ENCODE measurements at places on chromosomes 5 and 9.

GRCh38 chr5:15483351-15484097 is 16.5 kb upstream of the FBXL7 start:
- DNase-seq: no peak

DNA sequence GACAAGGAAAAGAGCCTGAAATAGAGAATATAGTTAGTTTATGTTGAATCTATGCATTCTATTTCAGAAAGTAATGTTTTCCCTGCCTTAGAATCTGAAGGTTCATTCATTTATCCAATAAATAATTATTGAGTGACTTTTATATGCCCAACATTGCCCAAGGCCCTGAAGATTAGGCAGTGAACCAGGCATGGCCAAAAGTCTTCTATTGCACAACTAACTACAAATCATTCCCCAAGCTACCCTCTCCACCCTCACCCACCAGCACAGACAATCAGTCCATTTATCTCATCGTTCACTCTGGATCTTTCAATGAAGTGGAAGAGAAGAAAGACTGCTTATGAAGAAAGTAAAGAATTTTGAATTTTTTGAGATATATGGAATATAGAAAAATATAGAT is 268.4 kb downstream of the PLK2 start:
- no peak for DNase-seq

GRCh38 chr5:54634089-54634488 is 116.5 kb downstream of the SNX18 start:
- DNase-seq: no peak

DNA sequence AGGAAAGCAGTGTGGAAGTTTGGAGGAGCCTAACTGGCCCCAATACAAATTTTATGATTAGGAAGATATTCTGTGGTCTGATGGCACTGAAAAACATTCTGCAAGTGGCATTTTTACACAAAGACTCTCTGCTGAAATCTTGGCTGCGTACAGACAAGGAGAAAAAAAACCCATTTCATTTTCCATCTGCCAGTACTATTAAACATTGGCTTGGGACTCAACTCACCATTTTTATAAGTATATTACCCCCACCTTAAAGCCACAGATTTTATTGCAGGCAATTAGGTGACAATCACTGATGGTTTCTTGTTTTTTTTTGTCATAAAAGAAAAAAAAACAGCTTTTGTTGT is 206.9 kb downstream of the PTTG1 start:
- DNase-seq: no peak

GRCh38 chr9:130034570-130034969 is 8.4 kb downstream of the FNBP1 start:
- DNase-seq: no peak

GRCh38 chr5:172646716-172647285 is 5.7 kb downstream of the NEURL1B start:
- DNase-seq: no peak

DNA sequence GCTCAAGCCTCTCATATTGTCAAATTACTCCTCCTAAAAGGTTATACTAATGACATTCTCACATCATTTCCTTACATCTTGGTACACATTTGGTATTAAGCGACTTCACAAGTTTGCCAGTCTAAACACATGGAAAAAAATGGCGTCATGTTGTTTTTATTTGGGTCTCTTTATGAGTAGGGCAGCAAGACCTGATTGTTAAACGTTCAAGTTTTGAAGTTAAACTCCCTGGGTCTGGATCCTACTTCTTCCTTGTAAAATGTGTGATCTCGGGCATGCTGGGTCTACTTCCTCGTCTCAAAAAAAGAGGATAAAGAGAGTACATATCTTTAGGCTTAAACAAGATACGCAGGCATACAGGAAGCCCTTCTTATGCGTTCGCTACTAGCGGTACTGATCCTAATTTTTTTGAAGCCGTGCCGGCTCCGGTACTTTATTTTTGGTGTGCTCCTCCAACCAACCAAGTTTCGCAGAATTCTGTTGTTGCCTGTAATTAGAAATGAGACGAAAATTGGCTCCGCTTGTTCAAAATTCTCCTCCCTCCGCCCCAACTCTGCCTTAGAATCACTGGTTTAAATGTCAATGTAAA is 596 bp upstream of the CDC37L1 start:
- no peak for DNase-seq

DNA sequence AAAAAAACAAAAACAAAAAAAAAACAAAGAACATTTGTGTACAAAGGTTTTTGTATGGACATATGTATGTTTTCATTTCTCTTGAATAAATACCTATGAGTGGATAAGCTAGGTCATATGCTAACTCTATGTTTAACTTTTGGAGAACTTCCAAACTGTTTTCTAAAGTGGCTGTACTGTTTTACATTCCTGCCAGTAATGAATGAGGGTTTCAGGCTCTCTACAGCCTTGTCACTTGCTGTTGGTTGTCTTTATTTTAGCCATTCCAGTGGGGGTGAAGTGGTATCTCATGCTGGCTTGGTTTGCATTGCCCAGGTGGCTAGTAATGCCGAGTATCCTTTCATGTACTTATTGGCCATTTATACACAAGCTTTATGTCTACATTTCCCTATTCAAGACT is 9.1 kb upstream of the TRIO start:
- DNase-seq: no peak

DNA sequence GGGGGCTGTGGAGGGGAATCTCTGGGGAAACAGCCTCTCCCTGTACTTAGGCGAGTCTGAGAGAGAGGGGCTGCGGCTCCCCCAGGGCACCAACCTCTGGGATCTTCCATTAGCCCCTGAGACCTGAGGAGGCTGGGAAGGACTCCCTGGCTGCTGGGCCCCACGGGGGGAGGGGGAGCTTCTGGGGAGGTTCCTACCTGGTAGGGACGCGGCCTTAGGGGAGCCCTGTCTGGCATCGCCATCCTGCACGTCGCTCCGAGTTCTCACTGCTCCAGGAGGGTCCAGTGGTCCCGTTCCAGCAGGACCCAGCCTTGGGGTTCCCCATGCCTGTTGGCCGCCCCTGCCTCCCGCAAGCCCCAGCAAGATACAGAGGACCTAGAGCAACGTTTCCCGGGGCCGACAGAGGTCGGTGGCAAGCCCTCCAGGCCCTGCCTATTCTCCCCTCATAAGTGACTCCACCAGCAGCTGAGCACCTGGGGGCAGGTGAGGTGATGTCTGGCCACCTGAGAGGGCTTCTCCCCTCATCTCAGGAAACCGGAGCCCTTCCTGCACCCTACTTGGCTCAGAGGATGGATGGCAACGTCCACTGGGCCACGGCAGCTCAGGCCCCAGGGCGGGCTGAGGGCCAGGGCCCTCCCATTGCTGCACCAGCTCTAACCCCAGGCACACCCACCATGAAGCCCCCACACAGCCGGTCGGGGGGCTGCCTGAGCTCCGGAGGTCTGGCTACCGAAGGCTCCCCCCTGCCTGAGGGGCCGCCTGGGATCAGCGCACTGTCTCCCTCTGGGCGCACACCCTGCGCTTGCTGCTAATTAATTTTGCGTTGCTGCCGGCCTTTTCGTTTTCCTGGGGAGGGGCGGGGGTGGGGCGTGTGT is 22.5 kb downstream of the TPPP start:
- no peak for DNase-seq

DNA sequence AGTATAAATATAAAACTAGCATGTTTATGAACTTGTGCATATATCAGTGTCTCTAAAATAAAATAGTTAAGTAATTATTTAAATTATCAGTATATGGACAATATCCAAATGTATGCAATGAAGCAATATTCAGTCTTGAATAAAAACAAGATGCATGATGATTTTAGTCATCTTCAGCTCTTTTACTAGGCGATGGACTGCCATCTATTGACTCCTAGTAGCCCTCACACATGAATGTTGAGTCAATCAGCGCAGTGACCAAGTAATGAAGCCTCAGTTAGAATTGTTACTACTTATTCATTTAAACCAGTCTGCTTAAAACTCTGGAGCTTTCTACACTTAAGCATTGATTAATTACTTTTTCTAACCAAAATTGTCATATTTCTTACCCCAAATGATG is 92.9 kb upstream of the GRHPR start:
- no peak for DNase-seq

- DNase-seq: no peak
Measured at GRCh38 chr5:76143884-76144283, 60.7 kb downstream of the SV2C start.

DNA sequence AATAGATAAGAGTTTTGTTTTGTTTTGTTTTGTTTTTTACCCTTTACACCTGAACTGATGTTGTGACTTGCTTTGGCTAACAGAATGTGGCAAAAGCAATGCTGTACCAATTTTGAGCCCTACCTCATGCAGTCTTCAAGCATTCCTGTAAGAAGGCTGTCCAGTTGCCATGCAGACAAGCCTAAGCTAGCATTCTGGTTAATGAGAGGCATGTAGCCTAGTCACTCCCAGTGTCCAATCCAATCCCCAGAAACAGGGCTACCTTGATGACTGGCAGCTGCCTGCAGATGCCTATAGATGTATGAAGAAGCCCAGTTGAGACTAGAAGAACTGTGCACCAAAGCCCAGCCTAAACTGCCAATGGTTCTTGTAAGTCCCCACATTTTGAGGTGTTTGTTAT is 9.4 kb upstream of the EFNA5 start:
- DNase-seq: no peak

DNA sequence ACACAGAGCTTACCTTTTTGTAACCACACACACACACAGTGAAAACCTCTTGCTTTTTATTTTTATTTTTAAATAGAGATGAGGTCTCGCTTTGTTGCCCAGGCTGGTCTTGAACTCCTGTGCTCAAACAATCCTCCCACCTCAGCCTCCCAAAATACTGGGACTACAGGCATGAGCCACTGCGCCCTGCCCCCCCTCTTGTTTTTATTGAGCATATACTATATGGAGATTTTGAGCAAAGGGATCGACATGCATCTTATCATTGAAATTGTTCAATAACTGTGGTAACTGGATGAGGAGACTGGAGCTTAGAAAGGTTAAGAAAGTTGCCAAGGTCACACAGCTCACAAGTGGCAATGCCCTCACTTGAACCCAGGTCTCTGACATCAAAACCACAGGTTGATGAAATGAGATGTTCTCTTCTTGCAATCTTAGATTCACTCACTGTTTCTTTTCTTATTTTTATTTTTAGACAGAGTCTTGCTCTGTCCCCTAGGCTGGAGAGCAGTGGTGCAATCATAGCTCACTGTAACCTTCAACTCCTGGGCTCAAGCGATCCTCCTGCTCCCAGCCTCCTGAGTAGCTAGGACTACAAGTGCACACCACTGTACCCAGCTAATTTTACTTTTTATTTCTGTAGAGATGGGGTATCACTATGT is 26.8 kb upstream of the STXBP1 start:
- DNase-seq: no peak

GRCh38 chr5:88380332-88380731 is 111.7 kb upstream of the TMEM161B start:
- no peak for DNase-seq

GRCh38 chr5:143659599-143660238 is 152.2 kb upstream of the HMHB1 start:
- DNase-seq: no peak

GRCh38 chr9:117704024-117704575 is at the start of gene TLR4:
TLR4 (plus strand) TSS chr9:117704403; CDS start chr9:117704473, 70 bp downstream.
- no peak for DNase-seq

GRCh38 chr5:74586856-74587255 is 53.7 kb downstream of the ENC1 start:
- no peak for DNase-seq

GRCh38 chr5:38148021-38148625 is 110.2 kb upstream of the EGFLAM start:
- no peak for DNase-seq

DNA sequence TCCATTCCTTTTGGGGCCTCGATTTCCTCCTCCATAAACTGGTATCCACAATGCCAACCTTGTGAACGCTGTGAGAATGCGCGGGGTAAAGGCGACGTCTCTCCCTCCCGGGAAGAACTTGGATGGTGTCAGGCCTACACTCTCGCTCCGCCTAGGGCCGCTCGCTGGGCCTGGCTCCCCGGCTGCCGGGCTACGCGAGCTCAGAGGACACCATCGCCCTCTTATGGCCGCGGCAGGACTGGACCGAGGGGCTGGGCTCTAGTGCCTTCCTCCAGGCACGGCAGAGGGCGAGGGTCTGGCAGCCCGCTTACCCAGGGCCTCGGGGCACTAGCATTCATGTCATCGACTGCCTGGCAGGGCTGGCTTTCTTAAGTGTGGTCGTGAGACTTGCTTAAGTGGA is 1.3 kb upstream of the EXOSC2 start:
- no peak for DNase-seq

DNA sequence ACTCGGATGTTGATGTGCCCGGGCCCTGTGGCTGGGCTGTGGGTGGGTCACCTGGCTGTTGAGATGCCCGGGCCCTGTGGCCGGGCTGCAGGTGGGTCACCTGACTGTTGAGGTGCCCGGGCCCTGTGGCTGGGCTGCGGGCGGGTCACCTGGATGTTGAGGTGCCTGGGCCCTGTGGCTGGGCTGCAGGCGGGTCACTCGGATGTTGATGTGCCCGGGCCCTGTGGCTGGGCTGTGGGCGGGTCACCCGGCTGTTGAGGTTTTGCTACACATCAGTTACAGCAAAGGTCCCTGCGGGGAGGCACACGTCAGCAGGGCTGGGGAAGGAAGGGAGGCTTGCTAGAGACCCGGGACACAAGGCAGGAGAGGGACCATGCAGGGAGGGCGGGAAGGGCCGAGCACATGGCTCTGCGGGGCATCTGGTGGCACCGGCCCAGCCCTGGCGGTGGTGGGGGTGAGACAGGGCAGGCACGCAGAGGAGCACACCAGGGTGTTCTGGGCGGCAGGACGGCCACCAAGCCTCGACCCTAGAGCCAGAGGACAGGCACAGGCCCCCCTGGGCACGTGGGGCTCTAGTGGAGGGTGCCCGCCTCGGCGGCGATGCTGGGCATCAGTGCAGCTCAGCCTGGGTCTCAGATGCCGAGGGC is 35.4 kb downstream of the PNPLA7 start:
- DNase-seq: no peak

- DNase-seq: no peak
Measured at GRCh38 chr9:107839371-107839770, 349.8 kb upstream of the KLF4 start.

- DNase-seq: no peak
Measured at GRCh38 chr5:143887903-143888665, 76.1 kb downstream of the HMHB1 start.

GRCh38 chr5:96080557-96080956 is 118.9 kb upstream of the ELL2 start:
- DNase-seq: no peak

DNA sequence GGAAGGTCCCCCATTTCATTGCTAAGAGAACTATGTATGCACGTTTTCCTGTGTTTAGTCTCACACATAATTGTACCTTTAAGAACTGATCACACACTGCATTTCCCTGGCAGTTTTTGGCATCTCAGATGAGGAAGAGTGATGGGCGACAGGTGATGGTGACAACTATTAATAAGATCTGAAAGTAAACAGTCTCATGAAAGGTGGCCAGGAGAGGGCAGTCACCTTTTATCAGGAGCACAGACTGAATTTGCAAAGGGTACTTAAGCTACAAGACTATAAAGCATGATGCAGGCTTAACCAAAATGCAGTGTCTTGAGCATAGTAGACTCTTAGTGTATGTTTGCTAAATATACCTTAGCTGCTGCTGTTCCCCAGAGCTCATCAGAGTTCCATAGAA is 91.5 kb downstream of the GHR start:
- DNase-seq: no peak

- no peak for DNase-seq
Measured at GRCh38 chr5:138067945-138068344, 15.9 kb upstream of the WNT8A start.
